ENCODE measurements at places on chromosomes 16 and 17.

GRCh38 chr17:66275651-66276050, 26.8 kb upstream of the PRKCA start:
- no peak for DNase-seq

DNA sequence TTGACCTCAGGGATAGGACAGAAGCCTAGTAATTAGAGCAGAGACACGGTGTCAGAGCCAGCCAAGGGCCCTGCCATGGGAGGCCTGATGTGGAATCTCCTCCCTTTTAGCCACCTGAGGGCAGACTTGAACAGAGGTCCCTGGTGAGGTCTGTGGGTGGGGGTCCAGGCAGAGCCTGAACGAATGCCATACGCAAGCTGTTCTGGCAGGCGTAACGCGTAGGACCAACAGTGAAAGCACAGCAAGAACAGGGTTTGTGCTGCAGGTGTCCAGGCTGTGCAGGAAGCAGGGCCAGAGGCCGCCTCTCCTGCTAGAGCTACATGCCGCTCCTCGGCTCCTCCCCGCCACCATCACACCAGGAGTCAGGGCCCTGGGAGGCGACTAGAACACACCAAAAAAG, 81.9 kb upstream of the TBX2 start:
- no peak for DNase-seq

DNA sequence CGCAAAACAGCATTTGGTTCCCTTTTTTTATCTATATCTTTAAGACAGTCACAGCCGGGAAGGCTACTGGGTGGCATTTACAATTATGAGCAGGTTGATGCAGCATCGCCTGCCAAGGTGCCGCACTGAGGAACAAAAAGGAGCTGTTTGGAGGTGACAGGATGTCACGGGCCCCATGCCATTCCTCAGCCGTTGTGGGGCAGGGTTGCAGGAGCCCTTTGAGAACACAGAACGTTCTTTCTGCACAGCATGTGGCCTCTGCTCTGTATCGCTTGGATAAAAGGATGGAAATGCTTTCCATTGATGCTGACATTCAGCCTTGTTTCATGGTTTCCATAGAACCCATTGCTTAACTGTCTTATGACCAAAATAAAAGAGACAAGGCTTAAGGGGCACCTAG, 141.9 kb upstream of the CDH5 start:
- DNase-seq = no peak

GRCh38 chr17:4476511-4477070, 22.1 kb upstream of the SPNS2 start:
- no peak for DNase-seq

DNA sequence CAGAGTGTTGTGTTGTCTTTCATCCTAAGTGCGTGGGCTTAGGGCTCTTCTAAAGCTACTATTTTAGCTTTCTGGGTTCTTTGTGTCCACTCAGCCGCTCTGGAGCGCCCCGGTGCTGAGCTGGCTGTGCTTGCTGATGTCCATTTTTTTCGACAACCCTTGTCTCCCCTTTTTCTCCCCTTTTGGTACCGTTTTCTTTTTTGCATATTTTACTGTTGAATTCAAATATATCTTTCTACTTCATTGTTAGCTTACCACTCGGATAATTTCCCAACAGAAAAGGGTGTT, 1.2 kb downstream of the SRRM2 start:
- DNase-seq = no peak

- no peak for DNase-seq
Measured at GRCh38 chr17:80858301-80859001, 133.2 kb upstream of the CHMP6 start.

DNA sequence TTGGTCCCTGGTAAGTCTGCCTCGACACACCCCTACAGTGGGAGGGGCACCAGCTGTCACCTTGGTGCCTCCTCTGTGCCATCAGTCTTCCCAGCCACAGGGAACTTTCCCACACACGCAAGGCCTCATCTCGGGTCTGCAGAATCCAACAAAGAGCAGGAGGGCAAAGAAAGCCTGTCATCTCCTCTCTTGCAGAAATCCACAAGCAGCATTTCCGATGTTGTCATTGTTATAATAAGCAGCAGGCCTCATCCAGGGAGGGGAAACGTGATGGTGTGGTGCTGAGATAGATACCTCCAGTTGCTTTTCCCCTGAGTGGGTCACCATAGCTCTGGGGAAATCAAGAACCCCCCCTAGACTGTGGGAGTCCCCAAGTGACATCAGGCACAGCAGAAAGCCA, 110.4 kb downstream of the CMIP start:
- DNase-seq = no peak

- no peak for DNase-seq
Measured at GRCh38 chr17:43901861-43902589, 5.3 kb downstream of the MPP2 start.

- DNase-seq = no peak
Measured at GRCh38 chr17:57035971-57036481, 49.0 kb upstream of the AKAP1 start.
